ENCODE measurements at places on chromosomes 6 and 20. TPM values are rescaled to one million over a fixed set of nuclear protein-coding genes. Genes with fewer than 3 reads are reported as not detected.

DSP gene
- total RNA-seq = 305 TPM

MCHR2 gene
- not detected for total RNA-seq

TP53TG5 gene
- 0.73 TPM for total RNA-seq

FKBP5 gene
- 101 TPM for total RNA-seq

PDE10A gene
- total RNA-seq = 15.7 TPM

TGM3 gene
- not detected for total RNA-seq

LST1 gene
- 9.0 TPM for total RNA-seq

BPIFB4 gene
- not detected for total RNA-seq
